ENCODE measurements at places on chromosomes 1 and 21.

DNA sequence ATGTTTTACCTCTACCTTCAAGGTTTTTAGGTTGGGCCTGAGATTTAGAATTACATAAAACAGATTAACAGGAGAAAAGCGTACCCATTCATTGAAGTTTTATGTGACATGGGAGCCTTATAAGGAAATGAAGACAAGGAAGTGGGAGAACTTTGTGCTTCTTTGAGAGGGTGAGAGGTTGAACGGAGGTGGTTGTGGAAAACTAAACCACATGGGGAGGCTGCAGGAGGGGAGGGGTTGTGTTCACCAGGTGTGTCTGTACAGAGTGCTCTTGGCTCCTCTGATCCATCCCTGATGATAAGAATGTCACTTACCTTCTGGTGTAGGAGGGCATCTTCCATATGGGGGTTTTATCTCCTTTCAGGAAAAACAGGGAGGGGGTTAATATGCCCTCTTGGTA lies 2.7 kb downstream of the SLX9 start:
- DNase-seq = no peak

DNA sequence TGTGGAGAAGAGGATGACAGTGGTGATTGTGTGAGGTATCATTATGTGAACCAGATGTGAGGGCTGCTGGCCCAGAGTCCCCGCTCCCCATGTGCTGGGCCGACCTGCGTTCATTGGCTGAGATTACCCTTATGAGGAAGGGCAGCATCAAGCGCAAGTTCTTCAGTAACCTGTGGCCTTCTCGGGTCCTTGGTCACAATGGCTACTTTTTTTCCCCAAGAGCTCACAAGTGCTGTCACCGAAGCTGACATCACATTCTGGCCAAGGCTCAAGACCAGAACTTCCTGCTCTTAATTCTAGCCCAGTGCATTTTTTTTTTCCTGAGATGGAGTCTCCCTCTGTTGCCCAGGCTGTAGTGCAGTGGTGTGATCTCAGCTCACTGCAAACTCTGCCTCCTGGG lies 262.9 kb downstream of the RHOU start:
- no peak for DNase-seq

DNA sequence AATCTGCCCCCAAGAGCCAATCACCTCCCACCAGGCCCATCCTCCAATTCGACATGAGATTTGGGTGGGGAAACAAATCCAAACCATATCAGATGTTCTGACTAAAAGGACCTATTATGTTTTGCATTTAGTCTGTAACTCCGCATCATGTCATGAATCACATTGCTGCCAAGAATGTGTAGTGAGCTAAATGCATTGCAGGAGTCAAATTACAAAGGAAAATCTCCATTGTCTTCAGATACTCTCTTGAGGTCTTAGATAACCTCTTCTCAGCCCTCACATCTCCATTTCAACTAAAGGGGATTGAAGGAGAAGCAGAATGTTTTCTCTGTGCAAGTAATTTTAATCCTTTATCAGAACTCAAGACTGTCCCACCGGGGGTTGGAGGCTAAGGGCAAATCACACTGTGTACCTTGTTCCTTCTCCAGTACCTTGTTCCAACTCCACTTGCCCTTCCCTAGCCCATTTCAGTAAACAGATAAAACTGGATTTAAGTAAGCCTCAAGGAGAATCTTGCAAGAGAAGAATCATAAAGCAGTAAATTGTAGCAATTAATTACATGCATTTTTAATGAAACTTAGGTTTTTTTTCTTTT lies 34.1 kb downstream of the EXTL2 start:
- DNase-seq = no peak

DNA sequence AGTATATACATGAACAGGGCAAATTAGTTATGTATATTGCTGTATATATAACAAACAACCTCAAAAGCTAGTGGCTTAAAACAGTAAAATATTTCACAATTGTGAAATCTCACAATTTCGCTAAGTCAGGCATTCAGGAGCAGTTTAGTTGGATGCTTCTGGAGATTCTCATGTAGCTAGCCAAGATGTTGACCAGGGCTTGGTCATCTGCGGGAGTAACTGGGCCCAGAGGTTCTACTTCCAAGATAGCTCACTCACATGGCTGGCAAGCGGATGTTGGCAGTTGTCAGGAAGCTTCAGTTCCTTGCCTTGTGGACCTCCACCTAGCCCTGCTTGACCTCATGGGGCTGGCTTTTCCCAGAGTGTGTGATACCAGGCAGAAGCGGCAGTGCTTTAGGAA lies 95.6 kb downstream of the TTC3 start:
- DNase-seq = no peak

DNA sequence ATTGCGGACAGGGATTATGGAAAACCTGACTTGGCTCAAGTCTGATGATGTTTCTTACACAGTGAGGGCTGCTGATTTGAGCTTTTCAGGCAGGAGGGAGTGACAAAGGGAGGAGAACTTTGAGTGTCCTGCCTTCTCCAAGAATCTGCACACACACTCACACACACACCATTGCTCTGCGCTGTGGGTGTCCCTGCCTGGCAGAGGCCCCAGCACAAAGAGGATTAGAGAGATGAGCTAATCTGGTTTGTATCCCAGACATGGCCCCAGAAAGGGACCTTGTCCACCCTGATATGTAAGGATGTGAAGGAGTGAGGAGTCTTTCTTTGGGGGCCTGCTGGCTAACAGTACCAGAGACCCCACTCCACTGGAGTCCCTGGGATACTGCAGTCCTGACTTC lies 5.9 kb upstream of the WNT2B start:
- DNase-seq = peak; percentile 34

DNA sequence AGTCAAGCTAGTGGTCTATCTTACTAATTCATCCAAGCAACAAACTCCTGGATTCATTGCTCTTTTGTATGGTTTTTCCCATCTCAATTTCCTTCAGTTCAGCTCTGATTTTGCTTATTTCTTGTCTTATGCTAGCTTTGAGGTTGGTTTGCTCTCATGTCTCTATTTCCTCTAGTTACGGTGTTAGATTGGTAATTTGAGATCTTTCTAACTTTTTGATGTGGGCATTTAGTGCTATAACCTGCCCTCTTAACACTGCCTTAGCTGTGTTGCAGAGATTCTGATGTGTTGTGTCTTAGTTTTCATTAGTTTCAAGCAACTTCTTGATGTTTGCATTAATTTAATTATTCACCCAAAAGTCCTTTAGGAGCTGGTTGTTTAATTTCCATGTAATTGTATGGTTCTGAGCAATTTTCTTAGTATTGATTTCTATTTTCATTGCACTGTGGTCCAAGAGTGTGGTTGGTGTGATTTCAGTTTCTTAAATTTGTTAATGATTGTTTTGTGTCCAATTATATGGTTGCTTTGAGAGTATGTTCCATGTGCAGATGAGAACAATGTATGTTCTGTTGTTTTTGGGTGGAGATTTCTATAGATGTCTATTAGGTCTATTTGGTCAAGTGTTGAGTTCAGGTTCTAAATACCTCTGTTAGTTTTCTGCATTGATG lies 154.6 kb downstream of the PLPPR5 start:
- DNase-seq = no peak

GRCh38 chr1:41547781-41548560 lies 63.5 kb upstream of the EDN2 start:
- no peak for DNase-seq

DNA sequence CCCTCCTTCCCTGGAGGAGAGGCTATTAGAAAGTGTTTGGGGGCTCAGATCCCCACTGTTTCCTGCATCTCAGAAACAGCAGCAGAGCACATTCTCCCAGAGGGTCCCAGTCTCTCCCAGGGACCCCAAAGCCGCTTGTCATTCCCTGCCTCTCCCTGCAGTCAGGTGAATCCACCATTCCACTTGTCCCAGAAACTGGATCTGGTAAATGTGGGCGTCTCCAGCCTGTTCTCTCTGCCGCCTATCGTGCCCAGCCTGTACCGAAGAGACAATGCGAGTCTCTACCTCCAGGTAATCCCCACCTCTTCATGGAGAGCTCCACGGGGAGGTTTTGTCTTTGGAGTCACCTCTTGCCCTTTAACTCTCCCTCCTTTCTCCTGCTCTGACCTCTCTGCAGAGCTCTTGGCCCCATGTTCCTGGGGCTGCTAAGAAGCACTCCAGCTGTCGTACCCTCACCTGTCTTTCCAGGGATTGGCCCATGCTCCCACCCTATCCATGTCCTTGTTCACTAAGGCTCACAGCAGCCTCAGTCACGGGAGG lies 26.9 kb downstream of the INAVA start:
- no peak for DNase-seq

GRCh38 chr1:116712510-116712909 lies 41.7 kb upstream of the CD2 start:
- no peak for DNase-seq

- DNase-seq = no peak
Measured at GRCh38 chr1:43524804-43525203, 5.9 kb upstream of the PTPRF start.

DNA sequence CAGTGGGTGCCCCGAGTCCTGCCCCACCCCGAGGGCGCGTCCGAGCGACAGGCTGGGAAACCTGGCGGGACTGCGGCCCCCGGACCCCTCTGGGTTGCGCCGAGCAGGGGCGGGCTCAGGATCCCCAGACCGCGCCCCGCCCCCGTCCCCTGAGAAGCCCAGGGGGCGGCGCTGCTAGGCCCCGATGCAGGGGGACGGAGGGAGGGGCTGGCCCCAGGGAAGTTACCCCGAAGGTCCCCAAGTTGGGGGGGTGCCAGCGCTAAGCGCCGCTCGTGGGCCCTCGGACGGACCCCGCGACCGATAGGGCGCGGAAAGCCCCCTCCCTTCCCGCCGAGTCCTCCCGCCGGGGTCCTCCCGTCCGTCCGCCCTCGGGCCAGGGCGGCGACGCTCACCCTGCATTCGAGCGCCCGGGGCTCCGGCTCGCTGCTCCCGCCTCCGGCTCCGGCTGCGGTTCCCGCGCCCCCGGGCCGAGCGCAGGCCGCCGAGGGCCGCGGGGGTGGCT lies 414 bp downstream of the GPR153 start:
- no peak for DNase-seq

- DNase-seq = peak; percentile 1
Measured at GRCh38 chr1:101567582-101568189, 330.9 kb downstream of the S1PR1 start.

- DNase-seq = no peak
Measured at GRCh38 chr1:209786146-209786545, 1.8 kb upstream of the C1orf74 start.

DNA sequence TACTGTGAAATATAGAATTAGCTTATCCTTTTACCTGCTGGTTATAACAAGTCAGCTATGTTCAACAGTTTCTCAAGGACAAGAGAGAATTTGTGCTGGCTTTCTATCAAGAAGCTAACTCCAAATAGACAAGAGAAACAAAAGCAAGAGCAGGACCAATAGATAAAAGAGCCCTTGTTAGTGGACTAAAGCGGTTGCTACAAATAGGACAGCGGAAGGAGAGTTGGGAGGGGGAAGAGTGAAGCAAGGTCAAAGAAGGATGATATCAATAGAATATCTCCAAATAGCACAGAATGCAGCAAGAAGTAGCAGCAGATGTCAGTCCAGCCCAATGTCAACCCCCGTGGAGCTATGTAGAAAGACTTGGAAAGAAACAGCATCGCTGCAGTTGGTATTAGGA lies 53.0 kb upstream of the AKT3 start:
- no peak for DNase-seq

DNA sequence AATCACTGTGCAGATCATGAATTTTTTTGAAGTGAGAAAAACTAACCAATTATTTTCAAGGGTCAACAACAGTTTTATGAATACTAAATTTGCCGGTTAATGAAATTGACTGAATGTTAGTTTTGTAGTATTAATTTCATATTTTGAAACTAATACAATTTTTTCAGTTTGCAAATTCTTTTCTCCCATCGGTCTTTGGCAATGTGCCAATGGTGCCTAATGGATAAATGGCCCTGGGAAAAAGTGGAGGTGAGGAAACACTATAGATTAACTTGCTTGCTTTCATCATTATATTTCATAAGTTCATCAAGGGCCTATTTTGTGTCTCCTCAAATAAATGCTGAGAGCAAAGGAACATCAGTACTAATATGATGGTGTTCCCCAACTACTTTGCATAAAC lies 4.1 kb downstream of the C1orf141 start:
- no peak for DNase-seq

GRCh38 chr1:153816283-153816889 lies 41.2 kb downstream of the SLC27A3 start:
- no peak for DNase-seq

- no peak for DNase-seq
Measured at GRCh38 chr1:3548156-3548893, 63.0 kb downstream of the MEGF6 start.

- DNase-seq = no peak
Measured at GRCh38 chr1:95407131-95407885, 173.3 kb downstream of the RWDD3 start.

- DNase-seq = no peak
Measured at GRCh38 chr1:14100444-14100843, 400.5 kb downstream of the PRDM2 start.

DNA sequence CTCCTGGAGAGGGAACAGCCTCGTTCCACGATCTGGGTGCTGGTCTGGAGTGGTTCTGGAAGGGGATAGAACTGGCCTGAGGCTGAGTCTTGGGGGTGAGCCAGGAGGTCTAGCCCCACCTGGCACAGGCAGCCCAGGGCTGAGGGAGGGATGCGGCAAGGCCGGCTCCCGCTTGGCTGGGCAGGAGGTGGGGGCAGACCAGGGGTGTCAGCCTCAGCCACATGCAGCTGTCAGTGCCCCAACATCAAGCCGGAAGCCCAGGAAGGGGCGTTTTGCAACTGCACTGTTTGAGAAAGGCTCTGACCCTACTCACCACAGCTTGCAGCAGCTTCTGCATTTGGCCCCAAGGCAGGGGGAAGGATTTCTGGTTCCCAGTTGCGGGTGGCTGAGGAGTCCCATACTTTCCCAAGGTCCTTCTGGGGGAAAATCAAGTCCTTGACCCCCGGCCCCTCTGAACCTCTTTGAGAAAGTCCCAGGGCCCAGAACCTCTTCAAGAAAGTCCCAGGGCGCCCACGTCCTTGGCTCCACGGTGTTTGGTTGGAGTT lies 2.0 kb downstream of the EFHD2 start:
- no peak for DNase-seq

DNA sequence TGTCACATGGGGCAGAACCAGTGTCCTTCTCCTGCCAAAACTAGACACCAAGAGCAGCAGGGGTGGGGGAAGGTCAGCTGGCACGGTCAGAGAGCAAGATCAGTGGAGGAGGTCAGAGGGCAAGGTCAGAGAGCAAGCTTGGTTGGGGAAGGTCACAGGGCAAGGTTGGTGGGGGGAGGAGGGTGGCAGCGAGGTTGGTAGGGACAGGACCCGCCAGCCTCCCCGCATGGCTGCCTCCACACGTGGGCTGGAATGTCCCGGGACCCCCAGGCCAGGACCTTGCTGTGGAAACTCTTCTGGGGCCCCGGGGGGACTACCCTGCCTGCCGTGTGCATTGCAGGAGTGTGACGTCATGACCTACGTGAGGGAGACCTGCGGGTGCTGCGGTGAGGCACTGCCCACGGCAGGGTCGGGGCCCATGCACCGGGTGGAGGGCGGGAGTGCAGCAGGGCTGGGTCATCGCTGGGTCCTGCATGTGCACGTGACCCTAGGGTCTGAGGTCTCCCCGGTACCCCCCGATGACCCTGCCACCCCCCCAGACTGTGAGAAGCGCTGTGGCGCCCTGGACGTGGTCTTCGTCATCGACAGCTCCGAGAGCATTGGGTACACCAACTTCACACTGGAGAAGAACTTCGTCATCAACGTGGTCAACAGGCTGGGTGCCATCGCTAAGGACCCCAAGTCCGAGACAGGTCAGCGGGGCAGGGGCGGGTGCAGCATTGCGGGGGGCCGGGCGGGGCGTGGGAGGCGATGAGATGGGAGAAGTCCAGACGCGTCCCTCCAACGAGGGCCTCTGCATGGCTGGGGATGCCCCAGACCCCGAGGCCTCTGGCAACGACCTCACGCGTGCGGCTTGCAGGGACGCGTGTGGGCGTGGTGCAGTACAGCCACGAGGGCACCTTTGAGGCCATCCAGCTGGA lies 27.3 kb downstream of the COL6A2 start:
- no peak for DNase-seq

All from fibroblast of the conjunctiva (primary cell).